Ascending aorta (tissue), 2 donors: ENCODE measurements at places on chromosomes 2 and 18. TPM values are rescaled to one million over a fixed set of nuclear protein-coding genes. Genes with fewer than 3 reads are reported as not detected.

DNA sequence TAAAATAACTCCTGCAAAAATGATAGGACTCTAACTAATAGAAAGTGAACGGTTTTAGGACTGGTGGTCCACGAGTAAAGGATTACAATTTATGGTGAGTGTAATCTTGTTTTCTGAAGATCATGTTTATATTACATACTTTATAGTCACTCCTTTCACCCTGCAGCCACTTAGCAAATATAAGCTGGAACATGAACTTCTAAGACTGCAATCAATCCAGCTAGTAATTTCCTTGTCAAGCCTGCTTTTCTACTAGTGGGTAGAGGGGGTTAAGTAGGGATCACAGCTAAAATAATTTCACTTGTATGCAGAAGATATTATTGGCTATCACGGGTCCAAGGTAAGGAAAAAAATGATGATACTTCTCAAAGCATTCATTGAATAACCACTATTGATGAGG lies 125.5 kb upstream of the NETO1 start:
- no peak overlapping the region for H3K27ac ChIP-seq
- H3K36me3 ChIP-seq = no peaks in the 10 kb centered on the region
- H3K4me1 ChIP-seq = no peaks in the 10 kb centered on the region

- H3K27ac ChIP-seq = no peak overlapping the region
- H3K36me3 ChIP-seq = no peaks in the 10 kb centered on the region
- no peaks in the 10 kb centered on the region for H3K4me1 ChIP-seq
- H3K4me3 ChIP-seq = no peak overlapping the region
- no peaks in the 10 kb centered on the region for H3K27me3 ChIP-seq
Observed at GRCh38 chr2:236136538-236136937, 31.6 kb downstream of the GBX2 start.

DNA sequence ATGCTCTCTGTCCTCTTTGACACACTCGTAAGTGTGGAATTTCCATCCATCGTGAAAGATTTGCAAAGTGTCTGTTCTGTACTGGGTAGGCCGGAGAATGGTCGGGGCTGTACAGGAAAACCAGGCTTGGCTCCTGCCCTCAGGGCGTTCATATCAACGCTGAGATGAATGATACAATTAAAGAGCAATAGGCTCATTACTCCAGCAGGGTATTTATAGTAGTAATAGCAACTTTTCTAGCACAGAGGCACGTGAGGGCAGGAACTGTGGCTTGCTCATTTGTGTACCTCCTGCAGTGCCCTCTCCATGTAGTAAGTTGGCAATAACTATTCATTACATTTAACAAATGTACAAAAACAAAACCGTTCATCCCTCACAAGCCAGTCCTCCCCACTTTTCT lies 5.3 kb upstream of the NCK2 start:
- H3K27me3 ChIP-seq = no peaks in the 10 kb centered on the region
- H3K36me3 ChIP-seq = no peaks in the 10 kb centered on the region
- no peak for DNase-seq
- no peak overlapping the region for H3K4me3 ChIP-seq

GRCh38 chr2:40230707-40231432 lies 221.0 kb downstream of the SLC8A1 start:
- no peaks in the 10 kb centered on the region for H3K4me1 ChIP-seq
- no peak overlapping the region for H3K4me3 ChIP-seq
- DNase-seq = no peak
- H3K27ac ChIP-seq = no peak overlapping the region
- H3K36me3 ChIP-seq = no peaks in the 10 kb centered on the region

FBLN7 gene
- total RNA-seq = 0.43 TPM

LYPD1 gene
- total RNA-seq = not detected

PRKAG3 gene
- not detected for total RNA-seq

ANO7 gene
- total RNA-seq = 0.43 TPM
